ENCODE measurements at places on chromosomes 7 and 10.

- DNase-seq, result no peak
These were observed 391.0 kb downstream of the SUGCT start for GRCh38 chr7:40525764-40526163.

DNA sequence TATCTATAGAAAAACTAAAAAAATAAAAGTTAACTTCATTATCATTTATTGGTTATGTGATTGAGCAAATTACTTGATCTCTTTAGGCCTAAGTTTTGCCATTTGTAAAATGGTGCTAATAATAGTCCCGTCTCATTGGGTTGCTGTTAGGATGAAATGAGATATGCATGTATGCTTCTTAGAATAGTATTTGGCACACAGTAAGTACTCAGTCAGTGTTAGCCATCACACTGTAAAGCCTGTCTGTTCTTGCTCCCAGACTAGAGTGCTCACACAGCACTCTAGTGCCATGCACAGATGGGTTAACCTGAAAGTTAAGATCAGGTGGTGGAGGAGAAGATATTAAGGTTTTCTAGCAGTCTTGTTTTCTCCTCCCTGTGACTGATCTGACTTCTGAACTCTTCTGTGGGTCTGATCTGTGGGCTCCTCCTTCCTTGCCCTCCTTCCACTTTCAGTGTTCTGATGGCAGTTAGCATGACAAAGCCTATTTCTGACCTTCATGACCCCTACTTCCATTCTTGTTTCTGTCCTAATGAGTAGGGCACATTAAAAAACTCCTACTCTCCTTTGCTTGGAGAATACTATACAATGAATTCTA is 167.5 kb downstream of the RNLS start:
- no peak for DNase-seq

GRCh38 chr7:148630078-148630477 is 39.5 kb downstream of the C7orf33 start:
- no peak for DNase-seq

DNA sequence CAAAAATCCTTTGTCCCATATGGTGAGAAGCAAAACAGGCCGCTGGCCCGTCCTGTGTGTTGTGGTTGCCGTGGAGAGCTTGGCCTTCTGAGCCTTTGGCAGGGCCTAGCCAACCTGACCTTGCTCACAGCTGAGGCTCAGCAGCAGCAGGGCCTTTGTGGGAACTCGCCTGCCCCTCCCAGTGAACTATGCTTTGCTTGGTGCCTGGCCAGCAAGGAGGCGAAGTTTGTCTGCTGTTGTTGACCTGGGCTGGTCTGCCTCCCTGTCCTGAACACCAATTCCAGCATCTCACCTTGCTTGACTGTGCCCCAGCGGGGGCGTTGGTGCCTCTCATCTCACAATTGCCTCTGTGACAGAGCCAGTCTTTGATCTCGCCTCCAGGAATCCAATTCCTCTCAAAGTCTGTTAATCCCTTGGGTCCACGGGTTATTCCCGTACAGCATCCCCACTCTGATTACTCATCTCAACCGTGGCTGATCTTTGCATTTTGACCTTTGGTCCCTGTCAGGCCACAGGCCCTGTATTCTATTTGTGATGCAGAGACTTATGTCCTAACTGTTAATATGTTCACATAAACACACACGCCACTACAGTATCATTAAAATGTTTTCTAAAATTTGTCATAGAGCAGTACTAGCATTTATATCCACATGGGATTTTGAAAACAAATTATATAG is 22.6 kb downstream of the EPDR1 start:
- DNase-seq, result no peak

- no peak for DNase-seq
These were observed 115.2 kb downstream of the TES start for GRCh38 chr7:116325517-116325916.

- DNase-seq, result no peak
These were observed 30.3 kb downstream of the FOXL3 start for GRCh38 chr7:320297-320696.

- no peak for DNase-seq
These were observed 214.1 kb downstream of the USP6NL start for GRCh38 chr10:11397077-11397965.
